ENCODE measurements at places on chromosomes 11 and 22.

GRCh38 chr11:73466643-73467042 lies 90.4 kb downstream of the RELT start:
- no peak for DNase-seq

- peak; percentile 92 for DNase-seq
Observed at GRCh38 chr11:107590460-107591377, at the start of gene ELMOD1. Gene ELMOD1, plus strand, starts transcription at chr11:107591147. Its CDS starts 27,043 bp downstream, at chr11:107618190.

- no peak for DNase-seq
Observed at GRCh38 chr11:130055617-130056016, 14.1 kb upstream of the APLP2 start.

- peak; percentile 86 for DNase-seq
Observed at GRCh38 chr11:112784323-112785073, 176.7 kb upstream of the NCAM1 start.

GRCh38 chr22:24112188-24112587 lies 69.1 kb upstream of the SUSD2 start:
- DNase-seq: no peak

DNA sequence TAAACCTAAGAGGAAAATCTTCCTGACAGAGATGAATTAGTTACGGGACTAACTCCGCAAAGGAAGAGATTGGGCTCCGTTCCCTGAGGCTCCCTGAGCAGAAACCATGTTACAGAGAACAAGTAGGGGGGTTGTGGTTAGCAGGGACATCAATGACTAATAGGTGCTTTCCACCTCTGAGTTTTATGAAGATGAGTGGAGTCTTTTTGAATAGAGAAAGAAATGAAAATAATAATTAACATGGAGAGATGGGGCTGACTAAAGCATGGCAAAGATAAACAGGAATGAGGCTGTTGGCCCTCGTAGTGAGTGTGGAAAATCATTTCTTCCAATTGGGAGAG lies 47.5 kb upstream of the PICALM start:
- no peak for DNase-seq

DNA sequence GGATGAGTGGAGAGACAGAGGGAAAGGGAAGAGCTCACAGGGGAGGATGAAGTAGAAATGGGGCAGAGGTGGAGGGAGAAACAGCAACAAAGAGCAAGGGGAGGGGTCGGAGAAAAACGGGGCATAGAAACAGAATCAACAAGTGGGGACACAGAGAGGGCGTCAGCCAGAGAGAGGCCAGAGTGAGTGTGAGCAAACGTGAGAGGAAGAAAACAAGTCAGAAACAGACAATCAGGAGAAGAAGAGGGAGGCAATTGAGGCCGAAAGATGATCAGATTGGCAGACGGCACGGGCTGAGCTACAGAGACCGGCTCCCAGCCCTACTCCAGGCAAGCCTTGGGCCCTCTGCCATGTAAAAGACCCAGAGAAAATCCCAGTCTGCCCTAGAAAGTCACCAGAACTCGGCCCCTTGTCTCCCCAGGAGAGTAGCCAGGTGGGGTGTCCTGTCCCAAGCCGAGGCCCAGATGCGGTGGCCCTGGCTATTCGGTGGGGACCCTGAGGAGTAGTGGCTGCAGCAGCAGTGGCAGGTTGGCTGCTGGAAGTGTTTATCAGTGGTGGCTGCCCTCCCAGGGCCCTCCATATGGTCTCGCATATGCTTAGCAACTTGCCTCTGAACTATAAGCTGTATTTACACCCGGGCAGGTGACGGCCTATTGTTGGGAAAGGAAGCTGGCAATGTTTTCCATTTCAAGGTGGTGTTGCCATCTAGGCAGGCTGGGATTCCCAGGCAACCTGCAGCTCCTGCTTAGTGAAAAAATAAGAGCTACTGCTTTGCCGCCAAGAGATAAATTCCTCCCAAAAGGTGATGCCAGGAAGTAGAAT lies 14.8 kb upstream of the TSPAN18 start:
- DNase-seq: no peak

GRCh38 chr11:73072935-73073481 lies 69.1 kb downstream of the FCHSD2 start:
- DNase-seq: no peak

DNA sequence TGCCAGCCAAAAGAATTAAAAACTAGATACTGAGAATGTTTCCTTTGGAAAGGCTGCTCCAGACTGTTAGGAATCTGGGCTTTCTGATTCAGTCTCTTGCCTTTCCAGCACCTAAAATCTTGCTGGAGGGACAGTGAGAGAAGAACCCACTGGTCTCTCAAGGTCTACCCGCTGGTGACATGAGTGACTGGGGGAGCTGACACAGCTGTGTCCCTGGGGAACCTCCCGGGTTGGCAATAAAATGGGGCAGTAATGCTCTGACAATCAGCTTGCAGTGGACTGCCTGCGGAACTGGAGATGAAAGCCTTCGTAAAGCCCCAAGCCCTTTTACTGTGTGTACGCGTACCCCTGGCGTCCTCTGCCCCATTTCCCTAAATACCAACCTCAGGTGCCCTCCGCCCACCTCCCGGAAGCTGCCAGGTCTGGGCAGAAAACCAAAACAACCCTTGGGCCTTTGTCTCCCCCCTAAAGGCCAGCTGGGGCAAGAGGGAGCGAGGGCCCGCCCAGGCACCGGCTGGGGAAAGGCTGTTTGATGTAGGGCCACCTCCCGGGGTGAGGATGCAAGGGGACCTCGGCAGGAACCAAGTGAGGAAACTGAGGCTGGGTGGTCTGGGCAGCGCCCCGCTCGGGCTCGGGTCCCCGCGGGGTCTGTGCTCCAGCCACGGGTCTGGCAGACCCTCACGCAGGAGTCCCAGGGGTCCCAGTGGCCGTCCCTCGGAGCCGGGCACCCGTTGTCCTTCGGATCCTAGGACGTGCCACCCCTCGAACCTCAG lies 741 bp downstream of the CARS1 start:
- no peak for DNase-seq

DNA sequence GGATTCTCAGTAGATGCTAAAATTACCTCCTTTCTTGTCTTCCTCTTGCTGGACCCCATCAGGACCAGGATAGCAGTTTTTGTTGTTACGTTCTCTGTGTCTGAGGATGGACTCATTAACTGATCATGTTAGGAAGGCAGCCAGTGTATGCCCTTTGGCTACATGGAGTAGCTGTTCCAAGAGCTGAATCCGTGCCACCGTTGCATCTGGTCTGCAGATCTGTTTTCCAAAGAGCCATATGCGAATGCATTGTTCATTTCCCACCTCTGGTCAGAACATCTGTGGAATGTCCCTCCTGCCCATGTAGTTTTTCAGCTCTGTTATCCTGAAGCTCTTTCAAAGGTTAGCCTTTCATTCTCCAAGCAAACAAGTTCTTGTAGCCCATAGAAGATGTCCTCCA lies 188.4 kb downstream of the SPON1 start:
- no peak for DNase-seq

DNA sequence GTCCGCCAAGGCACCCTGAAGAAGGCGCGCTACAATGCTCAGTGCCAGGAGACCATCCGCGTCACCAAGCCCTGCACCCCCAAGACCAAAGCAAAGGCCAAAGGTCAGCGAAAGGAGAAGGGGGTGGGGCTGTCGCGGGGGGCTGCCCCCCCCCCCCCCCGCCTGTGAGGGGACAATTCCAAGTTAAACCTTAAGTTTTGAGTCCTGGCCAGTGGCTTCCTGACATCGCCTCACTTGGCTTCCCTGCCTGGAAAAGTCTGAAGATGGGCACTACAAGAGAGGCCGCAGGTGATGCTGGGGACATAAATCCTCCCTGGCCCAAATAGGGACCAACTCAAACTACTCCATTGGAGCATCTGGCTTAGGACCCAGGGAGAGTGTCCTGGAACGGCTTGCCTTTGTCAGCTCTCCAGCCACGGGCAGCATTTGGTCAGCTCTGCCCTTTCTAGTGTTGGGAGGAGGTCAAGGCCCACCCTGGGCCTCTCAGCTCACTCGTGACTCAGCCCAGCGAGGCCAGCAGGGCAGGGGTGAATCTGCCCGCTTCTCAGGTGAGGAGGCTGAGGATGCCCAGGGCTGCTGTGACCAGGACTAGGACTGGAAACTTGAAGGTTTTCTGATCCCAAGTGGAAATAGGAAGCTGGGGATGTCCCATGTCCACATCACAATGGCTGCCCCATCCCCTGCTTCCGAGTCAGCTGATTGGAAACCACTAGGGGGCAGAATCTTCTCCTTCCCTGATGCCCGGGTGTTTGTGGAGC lies 1.4 kb downstream of the MDK start:
- peak; percentile 76 for DNase-seq

DNA sequence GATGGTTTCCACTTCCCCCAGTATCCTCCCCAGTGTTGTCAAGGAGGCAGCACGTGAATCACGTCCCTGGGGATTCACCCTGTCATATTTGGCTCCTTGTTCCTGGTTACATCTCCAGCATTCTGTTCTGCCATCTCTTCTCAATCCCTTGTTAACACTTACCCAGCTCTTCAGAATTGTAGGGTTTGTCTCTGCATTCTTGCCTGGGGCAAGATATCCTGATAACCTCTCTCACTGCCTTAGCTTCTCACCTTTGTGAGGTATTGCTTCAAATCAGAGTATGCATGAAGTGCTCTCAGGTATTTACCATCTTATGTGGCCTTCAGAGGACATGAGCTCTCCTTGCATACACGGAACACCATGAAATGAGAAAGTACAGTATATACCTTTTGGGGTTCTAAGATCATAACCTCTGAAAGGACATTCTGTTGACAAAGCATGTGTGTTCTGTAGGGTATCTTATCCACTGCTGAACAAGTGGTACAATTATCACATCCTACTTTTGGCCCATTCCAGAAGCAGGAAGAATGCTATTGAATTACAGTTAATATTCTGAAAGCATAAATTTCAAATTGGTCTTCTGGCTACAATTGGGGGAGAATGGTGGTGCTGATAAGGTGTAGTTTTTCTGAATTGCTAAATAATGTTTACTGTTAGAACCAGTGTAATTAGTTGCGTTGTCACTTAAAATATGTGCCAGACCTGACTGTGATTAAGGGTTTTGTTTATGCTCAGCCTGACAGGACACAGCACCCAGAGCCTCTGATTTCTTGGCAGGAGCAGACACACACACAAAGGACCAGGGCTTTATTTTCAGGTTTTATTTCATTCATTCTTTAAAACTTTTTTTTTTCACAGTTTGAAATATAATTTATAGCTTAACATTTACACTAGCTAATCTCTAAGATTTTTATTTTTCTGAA lies 32.7 kb downstream of the VSTM5 start:
- peak; percentile 66 for DNase-seq

- DNase-seq: peak; percentile 86
Observed at GRCh38 chr11:59556115-59556916, 45.0 kb downstream of the OR4D9 start.

DNA sequence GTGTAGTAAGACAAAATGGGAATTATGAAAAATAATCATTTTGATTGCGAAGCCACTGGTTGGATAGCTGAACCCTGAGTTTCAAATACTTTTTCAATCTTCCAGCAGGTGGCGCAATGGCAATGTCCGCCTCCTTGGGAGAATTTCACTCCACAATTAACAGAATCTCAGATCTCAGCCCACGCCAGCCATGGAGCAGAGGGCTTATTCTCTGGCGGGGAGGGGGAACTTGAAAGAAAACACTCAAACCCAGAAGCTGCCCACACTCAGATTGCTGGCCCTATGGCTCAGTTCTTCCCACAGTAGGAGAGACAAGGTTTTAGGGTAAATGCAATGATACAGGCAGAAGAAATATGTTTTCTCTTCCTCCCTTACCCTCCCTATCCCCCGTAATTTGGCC lies 38.7 kb upstream of the RCN1 start:
- no peak for DNase-seq

- DNase-seq: peak; percentile 67
Observed at GRCh38 chr11:17273668-17274282, 2.8 kb upstream of the NUCB2 start.
